Mammary epithelial cell (primary cell): ENCODE measurements at places on chromosomes 4 and X.

DNA sequence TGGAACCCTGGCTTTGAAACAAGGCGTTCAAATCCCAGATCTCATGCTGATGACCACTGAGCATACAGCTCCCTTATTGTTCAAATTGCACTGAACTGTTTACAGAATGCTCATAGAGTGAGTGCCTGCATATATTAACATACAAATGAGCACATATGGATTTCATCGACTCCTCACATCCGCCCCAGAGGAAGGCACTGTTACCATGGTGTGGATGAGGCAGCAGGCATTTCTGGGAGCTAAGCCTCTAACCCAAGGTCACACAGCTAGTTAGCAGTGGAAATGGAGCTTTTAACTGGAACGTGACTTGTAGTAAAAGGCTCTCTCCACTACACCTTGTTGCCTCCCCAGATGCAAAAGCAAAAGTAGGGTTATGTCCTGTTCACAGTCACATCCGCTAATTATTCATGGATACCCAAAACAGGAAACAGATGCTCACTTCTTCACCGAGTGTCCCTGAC lies 289.7 kb downstream of the STK32B start:
- no peak for DNase-seq

DNA sequence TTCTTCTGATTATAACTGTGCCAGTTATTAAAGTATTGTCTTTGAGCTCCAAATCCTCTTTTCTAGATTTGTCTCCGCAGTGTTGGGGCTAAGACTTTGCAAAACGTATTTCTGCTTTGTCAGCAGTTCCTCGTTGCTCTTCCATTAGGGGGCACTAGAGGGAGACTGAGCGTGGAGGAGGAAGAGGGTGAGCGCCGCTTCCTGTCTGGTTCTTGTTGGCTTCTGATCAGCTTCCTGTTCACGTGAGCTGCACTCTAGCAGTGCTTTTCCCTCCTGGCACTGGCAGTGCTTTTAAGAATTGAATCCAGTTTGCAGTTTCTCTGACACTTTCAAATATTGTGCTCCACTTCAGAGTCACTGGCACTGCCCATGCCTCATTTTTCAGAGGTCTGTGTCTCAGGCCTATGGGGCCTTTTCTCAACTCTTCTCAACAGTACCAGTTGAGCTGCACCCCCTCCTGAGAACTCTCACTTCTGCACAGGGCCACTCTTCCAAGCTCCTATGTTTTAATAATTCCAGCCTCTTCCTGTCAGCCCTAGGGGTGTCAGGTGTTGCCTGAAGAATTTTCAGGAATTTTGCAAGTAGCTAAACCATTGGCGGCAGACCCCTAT lies 54.4 kb upstream of the LCORL start:
- DNase-seq: no peak

DNA sequence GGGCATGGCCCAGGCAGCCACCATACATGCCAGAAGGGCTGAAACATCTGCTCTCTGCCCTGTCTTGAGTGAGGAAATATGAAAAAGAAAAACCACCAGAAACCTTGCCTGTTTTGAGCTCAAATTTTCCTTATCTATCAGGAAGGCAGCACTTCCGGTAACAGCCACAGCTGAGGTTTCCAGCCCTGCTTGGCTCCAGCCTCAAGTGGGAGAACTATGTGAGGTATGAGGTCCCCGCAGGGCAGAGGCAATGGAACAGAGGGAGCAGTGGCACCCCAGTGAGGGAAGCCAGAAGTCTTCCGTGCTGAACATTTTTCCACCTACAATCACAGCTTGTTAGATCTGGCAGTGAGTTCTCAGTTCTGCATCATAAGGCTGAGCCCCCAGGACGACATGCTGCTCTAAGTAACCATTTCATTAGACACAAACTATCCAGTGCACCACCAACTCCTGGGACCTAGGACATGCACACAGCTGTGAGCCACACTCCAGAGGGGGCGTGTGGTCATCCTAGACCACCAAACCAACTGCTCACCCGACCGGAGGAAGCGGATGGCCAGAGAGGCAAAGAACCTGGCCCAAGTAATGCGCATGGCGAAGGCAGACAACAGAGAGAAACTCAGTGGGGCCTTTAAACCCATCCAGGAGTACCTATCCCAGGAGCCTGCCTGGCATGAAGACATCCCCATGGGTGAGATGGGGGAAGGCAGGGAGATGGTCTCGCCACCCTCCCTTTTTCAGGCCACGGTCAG lies 22.6 kb downstream of the WDR1 start:
- DNase-seq: peak; percentile 60

DNA sequence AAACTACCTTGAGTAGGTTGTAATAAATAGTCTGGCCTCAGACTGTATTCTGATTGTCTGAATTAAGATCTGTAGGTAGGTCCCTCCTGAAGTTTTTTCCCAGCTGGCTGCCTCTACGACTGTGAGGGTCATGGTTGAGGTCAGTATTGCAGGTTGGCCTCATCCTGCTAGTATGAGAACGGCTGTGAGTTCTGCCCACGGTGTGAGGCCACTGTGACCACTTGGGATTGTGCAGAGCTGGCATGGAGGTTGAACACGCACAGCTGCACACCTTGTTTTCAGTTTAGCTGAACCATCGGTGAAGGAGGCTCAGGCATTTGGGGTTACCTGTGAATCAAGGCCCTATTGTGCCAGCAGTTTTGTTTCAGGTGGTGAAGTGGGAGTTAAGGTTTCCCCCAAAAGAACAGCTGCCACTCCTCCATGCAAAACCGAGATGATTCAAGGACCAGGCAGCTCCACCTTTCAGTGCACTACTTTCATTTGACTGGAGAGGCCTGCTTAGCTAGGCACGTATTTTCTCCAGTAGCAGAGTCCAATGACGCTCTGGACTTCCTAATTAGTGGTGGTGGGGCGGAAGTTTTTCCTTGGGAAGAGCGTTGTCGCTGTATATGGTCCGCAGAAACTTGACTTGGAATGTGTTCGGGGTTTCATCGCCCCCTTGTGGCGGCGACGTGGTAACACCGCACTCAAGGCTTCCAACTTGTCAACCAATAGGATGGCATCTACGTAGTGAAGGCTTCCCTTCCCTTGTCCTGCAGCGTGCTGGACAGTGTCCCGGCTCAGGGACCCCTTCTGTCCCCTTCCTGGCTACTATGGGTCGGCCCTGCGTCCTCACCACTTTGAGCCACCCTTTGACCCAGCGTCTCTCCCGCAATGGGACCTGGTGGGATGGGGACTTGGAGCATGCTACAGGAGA lies 13.8 kb downstream of the CMC4 start:
- DNase-seq: peak; percentile 53

GRCh38 chr4:166092797-166093290 lies 219.8 kb downstream of the TLL1 start:
- no peak for DNase-seq

GRCh38 chrX:155056471-155056870 lies 14.5 kb downstream of the CMC4 start:
- no peak for DNase-seq

DNA sequence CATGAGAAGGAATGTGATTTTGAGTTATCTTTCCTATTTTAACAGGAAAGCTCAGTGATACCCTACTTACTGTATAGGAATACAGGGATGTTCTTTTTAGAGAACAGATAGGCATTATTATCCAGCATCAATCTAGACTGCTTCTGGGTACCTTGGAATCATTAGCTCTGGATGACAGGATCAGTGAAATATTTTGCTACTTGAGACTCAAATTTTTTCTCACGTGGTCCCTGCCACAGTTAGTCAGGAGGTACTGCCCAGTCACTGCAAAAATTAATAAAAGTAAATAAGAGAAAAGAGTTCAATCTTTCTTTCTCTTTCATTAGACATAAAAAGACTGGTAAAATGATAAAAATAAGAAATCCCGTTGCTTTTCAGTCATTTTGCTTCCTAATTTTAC lies 5.5 kb downstream of the ZNF827 start:
- DNase-seq: peak; percentile 9

DNA sequence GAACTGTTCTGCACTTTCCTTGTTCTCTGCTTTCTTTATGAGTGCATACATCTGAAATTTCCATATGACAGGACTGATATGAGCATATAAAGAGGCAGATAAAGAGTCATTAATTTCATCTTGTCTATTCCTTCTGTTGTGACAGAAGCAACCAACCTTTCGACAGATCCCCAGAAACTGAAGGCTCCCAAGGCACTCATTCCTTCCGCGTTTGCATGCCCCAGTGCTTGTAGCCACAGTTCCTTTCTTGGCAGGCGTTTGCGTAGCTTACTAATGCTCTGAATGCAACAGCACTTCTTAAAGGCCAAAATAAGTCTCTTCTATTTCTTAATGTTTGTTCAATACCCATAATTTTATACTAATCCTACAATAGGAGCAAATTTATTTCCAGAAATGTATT lies 94.0 kb upstream of the TBL1X start:
- no peak for DNase-seq

GRCh38 chr4:75549019-75549418 lies 6.8 kb upstream of the ODAPH start:
- peak; percentile 37 for DNase-seq

- no peak for DNase-seq
Measured at GRCh38 chr4:2948895-2949781, 14.1 kb downstream of the NOP14 start.

DNA sequence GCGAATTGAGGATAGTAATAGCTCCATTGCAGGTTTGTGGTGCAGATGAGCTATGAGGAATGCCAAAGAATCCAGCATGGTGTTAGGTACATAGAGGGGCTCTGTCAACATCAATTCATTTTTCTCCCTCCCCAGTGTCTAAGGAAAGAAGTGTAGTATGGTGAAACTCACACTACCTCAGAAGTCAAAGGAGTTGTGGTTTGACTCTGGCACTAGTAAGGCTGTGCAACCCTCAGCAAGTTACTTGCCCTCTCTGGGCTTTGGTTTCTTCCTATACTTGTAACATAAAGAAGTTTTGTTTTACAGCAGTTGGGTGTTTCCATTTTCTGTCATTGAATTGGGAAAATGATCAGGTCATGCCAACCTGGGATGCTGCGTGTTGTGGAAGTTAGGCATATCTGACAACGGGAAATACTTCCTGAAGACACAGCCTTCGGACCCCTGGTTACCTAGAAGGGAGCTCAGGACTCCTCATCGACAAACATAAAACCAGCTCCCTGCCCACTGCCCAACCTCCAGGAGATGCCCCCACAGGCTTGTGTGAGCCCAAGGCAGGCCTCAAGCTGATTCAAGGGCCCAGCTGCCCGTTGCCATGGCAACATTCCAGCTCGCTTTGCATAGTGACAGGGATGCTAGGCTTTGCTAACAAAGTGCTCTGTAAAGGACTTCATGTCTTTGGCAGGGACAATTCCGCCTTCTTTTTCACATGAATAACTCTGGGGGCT lies 71.4 kb downstream of the RTL5 start:
- no peak for DNase-seq

DNA sequence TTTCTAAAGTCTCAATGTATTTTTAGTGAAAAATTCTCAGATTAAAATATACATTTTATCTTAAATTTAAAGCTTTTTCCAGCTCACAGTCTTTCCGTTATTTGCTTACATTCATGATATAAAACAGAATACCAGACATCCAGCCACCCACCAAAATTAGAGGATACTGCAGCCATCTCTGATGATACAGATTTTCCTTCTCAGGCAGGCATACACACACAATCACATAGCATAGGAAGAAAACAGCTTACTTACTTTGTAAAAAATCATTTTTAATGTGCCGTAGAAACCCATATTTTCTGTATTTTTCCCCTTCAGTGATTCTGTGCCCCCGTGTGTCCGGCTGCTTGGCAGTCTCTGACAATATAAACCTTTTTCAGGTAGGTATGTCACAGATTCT lies 183.7 kb downstream of the FBXW7 start:
- DNase-seq: no peak

DNA sequence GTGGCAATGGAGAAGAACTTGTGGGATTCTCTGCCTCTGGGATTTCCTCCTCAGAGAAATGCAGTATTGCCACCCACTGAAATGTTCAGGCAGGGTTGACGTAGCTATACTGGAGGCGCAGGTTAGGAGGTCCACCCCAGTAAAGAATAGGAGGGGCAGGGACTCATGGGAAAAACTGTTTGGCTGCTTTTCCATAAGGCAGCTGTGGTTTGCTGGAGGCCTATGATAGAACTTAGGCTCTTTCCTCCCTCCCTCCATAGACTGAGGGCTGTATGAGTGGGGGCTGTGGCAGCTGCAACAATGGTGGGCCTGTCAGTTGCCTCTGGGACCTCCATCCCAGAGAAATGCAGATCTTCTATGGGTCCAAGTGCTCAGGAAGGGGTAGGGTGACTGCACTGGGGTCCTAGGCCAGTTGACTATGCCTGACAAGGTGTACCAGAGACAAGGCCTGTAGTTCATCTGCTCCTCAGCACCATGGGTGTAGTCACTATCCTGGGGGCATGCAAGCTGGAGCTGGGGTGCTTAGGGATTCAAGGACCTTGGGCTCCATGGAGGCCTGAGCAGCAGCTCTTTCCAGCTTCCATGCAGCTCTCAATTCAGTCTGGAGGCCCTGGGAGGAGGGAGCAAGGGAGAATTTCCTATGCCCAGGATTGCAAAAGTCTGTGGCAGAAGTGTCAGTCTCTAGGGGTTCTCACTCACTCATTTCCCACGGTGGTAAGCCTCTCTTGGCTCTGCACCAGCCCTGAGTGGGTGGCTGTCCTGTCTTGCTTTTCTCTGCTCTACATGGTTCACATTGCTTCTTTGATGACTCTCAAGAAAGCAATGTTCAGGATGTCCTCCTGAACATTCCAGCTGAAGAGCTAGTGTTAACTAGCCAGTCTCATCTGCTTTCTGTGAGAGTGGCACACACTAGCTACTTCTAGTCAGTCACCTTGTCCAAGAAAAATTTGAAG lies 353.0 kb downstream of the IDS start:
- peak; percentile 91 for DNase-seq

DNA sequence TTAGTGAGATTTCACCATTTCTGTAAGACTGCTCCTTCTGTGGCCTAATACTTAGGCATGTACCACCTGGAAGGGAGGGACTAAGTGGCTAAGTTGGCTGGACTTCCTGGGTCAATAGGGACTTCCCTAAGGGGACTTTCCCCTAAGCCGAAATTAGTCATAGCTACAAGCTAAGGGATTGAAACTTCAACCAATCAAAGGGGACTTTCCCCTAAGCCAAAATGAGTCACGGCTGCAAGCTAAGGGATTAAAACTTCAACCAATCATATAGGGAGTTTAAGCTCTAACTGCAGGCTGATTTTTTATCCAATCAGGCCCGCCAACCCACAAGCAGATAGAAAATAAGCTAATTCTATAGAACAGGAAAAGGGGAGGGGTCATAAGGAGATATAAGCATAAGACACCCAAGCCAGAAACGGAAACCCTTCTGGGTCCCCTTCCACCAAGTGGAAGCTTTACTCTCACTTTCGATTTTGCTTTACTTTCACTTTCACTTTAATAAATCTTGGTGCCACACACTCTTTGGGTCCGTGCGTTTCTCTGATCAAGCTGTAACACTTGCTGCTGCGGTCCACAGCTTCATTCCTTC lies 382.8 kb downstream of the KLHL4 start:
- peak; percentile 3 for DNase-seq
